ENCODE measurements at places on chromosomes 7 and 10. TPM values are rescaled to one million over a fixed set of nuclear protein-coding genes. Genes with fewer than 3 reads are reported as not detected.

DNA sequence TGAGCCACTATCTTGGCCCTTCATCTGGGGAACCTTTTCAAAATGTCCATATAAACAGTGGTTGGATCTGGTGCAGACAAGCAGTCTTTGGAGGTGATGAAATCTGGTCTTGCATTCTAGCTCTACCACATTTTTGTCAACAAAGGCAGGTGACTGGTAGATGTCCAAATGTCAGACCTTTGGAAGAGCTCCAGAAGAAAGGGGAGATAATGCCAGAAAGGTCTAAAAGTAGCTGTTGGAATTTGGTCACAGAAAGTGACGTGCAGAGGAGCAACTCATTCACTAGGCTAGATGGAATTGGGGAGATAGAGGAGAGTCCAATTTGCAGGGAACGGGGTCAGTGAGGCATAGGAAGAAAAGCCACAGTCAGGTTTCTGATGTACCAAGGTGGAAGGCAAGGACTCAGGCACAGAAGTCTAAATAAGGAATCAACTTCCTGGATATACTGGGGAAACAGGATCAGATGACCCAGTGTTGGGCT lies 36.4 kb upstream of the WAC start:
- no peak for DNase-seq

- DNase-seq = no peak
Measured at GRCh38 chr7:140506788-140507464, 27.6 kb upstream of the MKRN1 start.

DNA sequence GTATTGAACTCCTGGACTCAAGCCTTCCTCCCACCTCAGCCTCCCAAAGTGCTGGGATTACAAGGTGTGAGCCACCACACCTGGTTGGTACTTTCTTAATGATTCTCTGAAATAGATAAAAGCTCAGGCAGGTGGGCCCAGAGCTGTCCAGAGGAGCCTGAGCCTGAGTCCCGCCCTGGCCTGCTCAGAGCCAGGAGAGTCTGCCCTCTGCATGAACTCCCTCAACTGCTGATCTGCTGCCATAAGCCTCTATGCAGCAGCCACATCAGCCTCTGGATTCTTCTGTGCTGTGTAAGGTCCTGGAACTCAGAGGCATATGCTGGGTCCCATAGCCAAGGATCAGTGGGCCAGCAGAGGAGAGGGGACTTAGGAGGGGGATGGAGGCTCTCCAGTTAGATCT lies 23.1 kb upstream of the DDIT4 start:
- DNase-seq = no peak

DNA sequence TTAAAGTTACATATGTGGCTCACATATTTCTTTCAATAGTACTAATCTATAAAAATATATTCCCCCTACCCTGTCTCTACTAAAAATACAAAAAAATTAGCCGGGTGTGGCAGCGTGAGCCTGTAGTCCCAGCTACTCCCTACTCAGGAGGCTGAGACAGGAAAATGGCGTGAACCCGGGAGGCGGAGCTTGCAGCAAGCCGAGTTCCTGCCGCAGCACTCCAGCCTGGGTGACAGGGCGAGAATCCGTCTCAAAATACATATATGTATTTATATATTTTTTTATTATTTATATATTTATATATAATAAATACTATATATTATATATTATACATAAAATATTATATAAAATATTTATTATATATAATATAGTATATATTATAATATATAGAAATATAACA lies 69.7 kb upstream of the GRM3 start:
- no peak for DNase-seq

- DNase-seq = no peak
Measured at GRCh38 chr10:5843686-5844344, 30.6 kb upstream of the GDI2 start.

- no peak for DNase-seq
Measured at GRCh38 chr10:12201543-12201942, 5.6 kb downstream of the CDC123 start.

DNA sequence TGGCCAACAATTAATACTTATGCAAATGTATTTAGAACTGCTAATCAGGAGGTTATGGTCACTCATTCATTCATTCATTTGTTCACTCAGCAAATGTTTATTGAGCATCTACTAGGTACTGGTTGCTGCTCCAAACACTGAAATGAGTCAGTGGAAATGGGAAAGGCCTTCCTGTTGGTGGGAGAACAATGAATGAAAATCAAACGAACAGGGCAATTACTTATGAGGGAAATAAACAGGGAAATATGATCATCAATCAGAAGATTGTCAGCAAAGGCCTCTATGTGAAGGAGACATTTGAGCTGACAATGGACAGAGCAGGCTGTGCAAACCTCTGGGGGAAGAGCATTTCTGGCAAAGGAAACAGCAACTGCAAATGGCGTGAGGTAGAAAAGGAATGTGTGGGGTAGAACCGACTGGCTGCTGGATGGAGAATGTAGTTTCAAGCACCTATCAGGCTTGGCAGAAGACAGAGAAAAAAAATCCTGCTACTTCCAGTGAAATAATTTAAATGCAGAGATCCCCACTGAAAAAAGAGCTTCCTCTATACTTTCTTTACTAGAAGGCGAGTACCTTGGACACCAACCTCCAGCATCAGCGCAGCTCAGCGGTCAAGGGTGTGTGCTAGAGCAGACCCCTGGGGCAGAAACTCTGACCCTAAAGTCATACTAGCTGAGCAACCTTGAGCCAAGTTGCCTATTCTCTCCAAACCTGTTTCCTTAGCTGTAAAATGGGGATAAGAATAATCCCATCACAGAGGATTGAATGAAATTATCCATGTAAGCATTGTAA lies 108.8 kb upstream of the EEPD1 start:
- DNase-seq = no peak

GRCh38 chr7:42469341-42469740 lies 232.3 kb upstream of the GLI3 start:
- DNase-seq = no peak

DNA sequence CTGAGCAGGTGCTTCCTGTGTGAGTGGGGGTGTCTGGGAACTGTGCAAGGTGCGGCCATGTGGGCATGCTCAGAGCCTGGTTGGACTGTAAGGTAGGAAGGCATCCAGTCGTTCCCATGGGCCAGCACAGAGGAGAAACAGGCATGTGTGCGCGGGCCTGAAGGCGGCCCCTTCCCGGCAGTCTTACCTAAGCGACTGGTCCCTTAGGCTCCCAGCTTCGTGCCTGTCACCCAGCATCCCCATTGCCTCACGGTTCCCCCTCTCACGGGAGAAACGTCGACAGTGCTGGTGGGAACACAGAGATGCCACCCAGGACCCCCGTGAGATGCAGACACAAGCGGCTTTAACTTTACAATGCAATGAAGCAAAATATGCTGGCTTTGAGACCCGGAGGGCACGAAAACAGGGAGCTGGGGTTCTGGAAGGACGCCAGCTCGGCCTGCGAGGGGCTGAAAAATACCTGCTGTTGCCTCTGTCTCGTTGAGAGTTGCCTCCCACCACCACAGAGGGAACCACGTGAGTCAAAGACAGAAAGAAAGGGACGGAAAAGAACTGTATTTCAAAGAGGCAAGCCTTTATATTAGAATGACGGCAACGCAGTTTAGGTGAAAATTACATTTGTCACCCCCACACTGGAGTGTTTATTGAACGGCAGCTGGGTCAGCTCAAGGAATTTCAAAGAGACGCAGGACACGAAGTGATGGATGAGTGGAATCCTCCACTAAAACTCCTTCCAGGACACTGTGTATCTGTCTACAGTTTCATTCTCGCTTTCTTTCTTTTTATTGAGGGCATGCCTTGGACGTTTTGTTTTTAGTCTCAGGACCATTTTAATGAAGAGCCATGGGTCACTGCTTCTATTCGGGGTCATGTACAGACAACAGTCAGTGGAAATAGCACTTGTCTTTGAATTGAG lies 128.4 kb downstream of the DNAJB6 start:
- DNase-seq = no peak

DNA sequence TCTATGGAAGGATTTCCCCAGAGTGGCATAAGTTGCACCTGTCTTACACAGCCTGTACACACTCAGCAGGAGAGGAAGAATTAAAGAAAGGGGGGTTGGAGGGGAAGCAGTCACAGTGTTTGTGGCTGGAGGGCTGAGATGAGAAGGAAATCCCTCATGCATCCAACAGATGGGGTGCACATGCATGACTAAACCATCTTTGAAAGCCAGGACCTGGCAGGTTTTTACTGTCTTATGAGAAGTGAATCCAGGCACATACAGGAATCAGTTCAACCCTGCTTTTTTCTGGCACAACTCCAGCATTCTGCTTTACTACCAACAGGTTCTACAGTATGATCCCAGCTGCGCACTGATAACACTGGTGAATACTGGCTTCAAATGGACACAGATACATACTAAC lies 107.7 kb downstream of the CACNA2D1 start:
- DNase-seq = no peak

DNA sequence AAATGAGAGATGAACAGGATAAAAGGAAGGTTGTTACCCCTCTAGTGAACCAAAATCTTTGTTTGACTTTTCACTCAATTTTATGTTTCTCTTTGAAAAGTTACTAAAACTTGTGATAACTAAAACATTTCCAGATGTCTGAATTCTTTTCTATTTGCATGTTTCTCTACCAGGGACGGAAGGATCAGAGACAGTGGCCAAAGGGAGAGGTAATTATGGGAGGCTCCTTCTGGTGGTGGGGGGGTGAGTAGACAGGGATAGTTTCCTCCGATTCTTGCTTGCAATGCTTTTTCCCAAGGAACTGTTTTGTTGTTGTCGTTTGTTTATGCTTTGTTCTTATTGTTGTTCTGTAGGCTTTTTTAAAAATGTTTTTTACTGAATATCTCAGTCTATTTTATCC lies 374.8 kb downstream of the INHBA start:
- no peak for DNase-seq

GRCh38 chr10:34681933-34682332 lies 133.2 kb downstream of the PARD3 start:
- DNase-seq = peak; percentile 25

DNA sequence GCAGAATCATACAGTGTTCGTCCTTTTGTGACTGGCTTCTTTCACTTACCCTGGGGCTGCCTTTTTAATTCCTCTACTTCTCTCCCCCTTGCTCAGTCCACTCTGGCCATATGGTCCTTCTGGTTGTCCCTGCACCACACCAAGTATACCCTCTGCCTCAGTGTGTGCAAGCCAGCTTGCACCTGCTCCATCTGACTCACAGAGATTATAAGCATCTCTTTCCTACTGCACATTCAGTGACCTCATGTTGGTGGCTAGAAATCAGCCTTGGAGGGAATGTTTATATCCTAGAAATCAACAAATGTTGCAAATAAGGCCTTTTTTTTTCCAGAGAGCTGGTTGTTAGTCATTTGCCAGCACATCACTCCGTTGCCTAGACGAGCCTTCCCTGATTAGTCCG lies 67.5 kb upstream of the C10orf90 start:
- no peak for DNase-seq

- no peak for DNase-seq
Measured at GRCh38 chr7:118974836-118975235, 750.3 kb downstream of the ANKRD7 start.

- DNase-seq = peak; percentile 52
Measured at GRCh38 chr7:30463405-30464145, 15.0 kb downstream of the NOD1 start.

DNA sequence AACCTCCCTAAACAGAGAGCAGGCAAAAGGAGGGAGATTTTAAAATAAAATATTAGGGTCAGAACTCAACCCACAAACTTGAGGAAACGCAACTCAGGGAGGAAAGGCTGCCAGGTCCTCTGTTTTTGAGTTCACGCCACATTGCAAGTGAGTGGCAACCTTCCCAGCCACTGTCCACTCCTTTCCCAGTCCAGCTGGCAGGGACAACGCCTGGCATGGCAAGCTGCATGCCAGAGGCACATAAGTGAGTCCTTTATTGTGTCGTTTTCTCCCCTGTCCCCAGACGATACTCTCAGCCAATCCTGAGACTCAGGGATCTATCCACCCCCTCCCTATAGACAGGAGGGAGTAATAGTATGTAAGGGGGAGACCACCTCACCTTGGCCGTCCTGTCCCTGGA lies 22.4 kb downstream of the FBXW4 start:
- DNase-seq = no peak

DNA sequence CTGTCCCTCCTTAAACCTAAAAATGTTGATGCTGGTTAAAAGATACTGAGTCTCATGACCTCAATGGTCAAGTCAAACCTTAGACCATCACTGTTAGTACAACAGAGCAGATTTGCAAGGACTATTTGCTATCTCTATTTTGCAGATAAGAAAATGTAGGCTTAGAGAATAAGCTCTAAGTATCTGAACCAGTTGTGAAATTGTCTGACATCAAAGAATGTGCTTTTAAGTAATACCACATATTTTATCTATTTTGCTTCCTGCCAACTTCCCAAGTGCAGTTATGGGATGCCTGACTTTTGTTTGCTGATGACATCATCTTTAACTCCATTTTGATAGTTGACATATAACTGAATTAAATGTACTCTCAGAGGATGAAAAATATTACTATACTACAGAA lies 83.6 kb upstream of the TMEM106B start:
- no peak for DNase-seq

- no peak for DNase-seq
Measured at GRCh38 chr7:68256295-68256694, 1259.7 kb downstream of the TYW1 start.

DNA sequence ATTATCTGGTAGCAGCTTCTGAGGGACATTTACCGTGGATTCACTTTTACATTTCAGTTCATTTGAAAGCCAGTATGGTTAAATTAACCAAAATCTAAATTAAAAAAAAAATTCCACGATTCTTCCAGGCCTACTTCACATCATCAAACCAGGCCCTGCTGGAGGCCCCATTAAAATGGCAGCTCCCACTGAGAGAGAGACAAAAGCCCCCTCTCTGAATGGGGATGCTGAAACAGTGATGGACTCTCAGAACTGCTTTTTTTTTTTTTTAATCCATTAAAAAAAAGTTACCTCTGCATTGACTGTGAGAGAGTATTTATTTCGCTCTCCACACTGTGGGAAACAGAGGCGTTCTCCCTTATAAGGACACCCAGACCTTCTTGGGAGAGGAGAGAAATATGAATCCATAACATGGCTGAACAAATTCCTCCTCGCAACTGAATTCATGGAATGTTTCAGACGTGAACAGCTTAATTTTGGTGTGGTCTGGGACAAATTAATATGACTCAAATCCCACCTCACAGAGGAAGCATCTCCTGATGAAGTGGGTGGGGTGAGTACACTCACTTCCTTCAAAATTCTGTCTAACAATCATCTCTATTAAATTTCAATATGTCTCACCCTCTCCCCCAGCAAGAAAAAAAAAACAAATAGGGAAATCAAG lies 73.5 kb downstream of the SAMD9 start:
- no peak for DNase-seq

DNA sequence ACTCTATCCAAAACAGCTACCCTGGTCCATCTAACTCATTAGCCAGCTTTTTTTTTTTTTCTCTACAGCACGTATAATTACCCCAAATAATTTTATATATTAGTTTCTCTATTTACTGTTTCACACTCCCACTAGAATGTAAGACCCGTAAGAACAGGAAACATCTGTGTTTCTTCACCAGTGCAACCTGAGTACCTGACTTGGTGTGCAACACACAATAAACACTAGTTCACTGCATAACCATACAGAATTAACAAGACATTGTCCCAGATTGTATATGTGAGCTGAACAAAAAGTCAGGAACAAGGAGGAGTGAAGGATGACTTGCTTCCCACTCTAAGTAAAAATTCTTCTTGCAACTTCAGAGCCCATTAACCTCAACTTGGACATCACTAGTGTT lies 180.2 kb upstream of the AKR1E2 start:
- DNase-seq = no peak

The TSPAN12 gene
- total RNA-seq = not detected

The PDE1C gene
- total RNA-seq = not detected

The TMEM176B gene
- not detected for total RNA-seq

The DNAJC1 gene
- 3.2 TPM for total RNA-seq

The PON1 gene
- not detected for total RNA-seq

The COL13A1 gene
- total RNA-seq = not detected

The KCNH2 gene
- 0.11 TPM for total RNA-seq

The CCDC3 gene
- 2.9 TPM for total RNA-seq

The LIPM gene
- total RNA-seq = not detected

The LIPK gene
- not detected for total RNA-seq

Measured in Karpas-422 (cell line).